H4 (cell line): ENCODE measurements at places on chromosomes 1 and 21. TPM values are rescaled to one million over a fixed set of nuclear protein-coding genes. Genes with fewer than 3 reads are reported as not detected.
A peak's percentile ranks its signal among the peaks of the same experiment; 100 is the strongest.

Gene LDLRAD2
- not detected in 2 replicates for total RNA-seq

- no peak for DNase-seq
Observed at GRCh38 chr1:202038688-202039346, 28.4 kb downstream of the ELF3 start.

GRCh38 chr1:103788377-103788776 is 38.7 kb downstream of the AMY1C start:
- peak; percentile 8 for DNase-seq

Gene SLC35F3
- total RNA-seq, result not detected in 2 replicates

GRCh38 chr1:11248169-11248568 is 14.2 kb downstream of the MTOR start:
- no peak for DNase-seq

- no peak for DNase-seq
Observed at GRCh38 chr1:205666372-205667166, 13.7 kb downstream of the SLC45A3 start.

GRCh38 chr21:44498280-44499210 is 41.5 kb downstream of the KRTAP10-1 start:
- DNase-seq, result no peak

DNA sequence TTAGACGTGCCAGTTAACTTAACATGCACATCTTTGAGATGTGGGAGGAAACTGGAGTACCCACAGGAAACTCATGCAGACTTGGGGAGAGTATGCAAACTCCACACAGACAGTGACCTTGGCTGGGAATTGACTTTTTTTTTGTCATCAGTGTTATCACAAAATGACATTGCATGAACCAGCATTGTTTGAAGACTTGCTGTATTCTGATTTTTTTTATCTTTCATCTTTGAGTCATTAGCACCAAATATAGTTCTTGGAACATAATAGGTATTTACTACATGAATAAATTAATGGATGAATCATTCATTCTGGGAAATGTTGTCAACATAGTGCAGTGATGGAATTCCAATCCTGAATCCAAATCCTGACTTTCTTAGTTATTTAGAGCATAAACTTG is 77.0 kb downstream of the ATF6 start:
- DNase-seq, result no peak

DNA sequence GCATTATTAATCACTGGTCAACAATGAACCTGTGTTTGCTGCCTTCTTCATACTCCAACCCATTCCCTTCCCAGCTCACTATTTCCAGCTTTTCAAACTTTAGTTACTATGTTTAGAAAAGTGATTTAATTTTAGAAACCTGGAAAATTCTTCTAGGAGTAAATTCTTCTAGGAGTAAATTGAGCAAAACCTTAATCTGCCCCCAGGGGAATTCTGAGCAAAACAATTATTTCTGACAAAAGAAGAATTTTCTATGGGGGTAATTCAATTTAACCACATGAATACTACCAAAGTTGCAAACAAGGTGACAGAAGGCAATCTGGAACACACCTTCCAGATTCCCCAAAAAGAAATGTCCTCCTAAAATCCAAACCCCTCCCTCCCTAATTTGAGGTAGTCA is 1.8 kb downstream of the LUZP1 start:
- DNase-seq, result no peak

DNA sequence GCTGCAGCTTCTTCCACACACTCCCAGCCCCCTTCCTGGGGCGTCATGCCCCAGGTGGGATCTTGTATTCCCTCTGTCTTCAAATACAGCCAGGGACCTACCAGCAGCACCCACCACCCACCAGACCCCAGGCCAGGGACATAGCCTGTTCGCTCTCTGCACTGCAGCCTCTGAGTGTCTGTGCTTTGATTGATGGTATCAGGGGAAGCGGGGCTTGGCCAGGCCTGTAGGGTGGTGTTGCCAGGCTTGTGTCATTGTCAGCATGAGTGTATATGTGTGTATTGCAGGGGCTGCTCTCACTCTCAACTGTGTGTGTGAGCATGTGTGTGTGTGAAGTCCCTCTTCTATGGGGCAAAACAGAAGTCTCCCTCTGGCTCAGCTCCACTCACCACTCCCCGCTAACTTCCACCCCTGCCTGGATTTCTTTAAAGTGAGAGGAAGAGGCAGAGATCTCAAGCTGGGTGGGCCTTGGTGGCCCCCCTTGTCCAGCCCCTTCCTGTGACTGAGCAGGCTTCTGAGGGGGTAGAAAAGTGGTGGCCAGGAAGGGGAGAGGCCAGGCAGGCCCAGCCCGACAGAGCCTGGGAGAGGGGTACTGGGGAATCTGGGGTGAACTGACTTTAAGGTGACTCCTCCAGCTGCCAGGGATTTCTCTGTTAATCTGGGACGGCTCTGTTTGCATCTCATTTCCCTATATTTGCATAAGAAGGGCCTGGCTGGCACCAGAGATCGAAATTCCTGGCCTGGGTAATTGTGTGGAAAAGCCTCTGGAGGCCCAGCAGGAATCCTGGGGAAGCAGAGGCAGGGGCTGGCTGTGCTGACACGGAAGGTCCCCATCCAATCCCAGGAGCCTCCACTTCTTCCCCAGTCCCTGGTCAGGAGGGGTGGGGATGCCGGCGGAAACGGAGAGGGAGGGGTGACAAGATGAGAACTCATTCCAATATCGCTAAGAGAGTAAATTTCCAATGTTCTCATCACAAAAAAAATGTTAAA is 18.6 kb upstream of the ADGRB2 start:
- DNase-seq, result no peak

- DNase-seq, result no peak
Observed at GRCh38 chr21:44294391-44295162, 5.3 kb upstream of the PFKL start.

GRCh38 chr1:96525657-96526557 is 195.7 kb upstream of the PTBP2 start:
- no peak for DNase-seq

DNA sequence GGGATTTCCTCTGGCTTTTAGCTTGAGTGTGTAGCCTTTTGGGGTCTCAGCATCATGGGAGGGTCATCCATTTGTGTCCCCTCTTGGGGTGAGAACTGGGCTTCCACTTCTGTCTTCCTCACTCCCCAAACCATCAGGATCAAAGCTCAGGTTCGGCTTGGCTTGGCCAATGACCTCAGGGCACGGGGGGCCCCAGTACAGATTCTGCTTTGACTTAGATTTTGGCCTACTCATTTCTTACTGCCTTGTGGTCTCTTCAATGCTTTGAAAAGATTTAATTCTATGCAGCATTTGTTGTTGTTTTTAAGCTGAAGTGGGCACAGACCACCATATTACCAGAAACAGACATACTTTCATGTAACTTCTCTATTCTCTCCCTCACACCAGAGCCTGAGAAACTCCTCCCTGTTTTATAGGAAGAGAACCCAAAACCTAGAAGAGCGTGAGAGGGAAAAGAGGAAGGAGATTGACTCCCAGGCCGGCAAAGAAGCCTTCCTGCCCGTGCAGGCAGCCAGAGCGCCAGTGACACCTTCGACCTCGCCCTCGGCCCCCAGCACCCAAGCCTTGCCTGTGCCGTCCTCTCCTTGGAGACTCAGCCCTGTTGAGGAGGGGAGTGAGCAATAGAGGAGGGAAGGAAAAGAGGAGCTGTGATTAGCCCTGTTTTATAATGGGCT is 1.9 kb upstream of the S100A3 start:
- no peak for DNase-seq

DNA sequence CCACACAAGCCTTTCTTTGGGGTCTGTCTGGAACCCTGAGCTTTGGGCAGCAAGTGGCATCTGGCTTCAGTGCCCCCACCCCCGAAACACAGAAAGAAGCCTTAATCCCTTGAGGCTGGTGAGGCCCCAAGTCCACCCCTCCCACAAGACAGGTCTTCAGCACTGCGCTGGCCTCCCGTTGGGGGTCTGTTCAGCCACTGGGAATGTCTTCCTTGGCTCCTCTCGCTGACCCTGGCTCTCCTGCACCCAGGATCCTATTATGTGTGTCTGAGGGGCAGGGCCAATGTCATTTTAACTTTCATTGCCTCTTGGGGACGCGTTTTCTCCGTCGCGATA is 26.9 kb downstream of the ATP8B2 start:
- DNase-seq, result no peak

- DNase-seq, result no peak
Observed at GRCh38 chr1:119766374-119766794, 2.3 kb downstream of the HMGCS2 start.

- no peak for DNase-seq
Observed at GRCh38 chr1:35857830-35858229, 25.2 kb upstream of the AGO1 start.

Gene NBPF19
- 2.4 and 3.0 TPM in 2 replicates for total RNA-seq

GRCh38 chr1:8439015-8439702 is 121.2 kb downstream of the SLC45A1 start:
- DNase-seq, result peak; percentile 35

DNA sequence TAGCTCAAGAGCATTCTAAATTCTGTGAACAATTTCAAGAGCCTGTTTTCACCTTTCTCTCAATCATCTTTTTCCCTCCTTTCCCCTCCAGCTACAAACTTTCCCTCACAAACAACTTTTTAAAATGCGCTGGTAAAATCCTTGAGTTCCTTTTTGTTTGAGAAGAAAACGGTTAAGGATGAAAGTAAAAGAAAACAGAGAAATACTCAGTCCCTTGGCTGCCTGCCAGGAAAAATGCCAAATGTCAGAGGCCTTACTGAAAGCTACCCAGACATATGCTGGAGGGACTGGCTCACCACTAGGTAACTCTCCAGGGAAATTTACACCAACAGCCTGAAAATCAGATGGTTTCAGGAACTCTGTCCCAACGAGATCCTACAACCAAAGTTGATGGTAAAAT is 11.0 kb upstream of the SERBP1 start:
- DNase-seq, result peak; percentile 39

DNA sequence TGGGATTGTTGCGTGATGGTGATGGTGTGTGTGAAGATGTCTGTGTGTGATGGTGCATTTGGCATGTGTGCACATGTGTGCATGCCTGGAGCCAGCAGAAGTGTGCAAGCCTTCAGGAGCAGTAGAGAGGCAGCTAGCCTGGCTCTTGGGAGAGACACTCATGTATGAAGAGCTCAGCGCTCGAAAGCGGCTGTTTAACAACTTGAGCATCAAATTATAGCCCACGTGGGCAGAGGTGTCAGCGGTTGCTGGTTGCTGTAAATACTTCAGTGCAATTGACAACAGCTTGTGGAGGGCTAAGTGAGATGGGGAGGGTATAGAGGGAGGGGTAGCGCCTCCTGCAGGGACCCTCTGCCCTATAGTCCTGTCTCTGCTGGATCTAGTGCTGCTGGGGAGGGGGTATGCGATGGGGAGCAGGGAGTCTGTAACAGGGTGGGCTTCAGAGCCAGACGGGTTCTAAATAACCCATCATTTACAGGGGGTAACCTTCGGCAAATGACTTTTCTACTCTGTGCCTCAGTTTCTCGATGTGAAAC is 21.5 kb downstream of the FOXD2 start:
- DNase-seq, result no peak

DNA sequence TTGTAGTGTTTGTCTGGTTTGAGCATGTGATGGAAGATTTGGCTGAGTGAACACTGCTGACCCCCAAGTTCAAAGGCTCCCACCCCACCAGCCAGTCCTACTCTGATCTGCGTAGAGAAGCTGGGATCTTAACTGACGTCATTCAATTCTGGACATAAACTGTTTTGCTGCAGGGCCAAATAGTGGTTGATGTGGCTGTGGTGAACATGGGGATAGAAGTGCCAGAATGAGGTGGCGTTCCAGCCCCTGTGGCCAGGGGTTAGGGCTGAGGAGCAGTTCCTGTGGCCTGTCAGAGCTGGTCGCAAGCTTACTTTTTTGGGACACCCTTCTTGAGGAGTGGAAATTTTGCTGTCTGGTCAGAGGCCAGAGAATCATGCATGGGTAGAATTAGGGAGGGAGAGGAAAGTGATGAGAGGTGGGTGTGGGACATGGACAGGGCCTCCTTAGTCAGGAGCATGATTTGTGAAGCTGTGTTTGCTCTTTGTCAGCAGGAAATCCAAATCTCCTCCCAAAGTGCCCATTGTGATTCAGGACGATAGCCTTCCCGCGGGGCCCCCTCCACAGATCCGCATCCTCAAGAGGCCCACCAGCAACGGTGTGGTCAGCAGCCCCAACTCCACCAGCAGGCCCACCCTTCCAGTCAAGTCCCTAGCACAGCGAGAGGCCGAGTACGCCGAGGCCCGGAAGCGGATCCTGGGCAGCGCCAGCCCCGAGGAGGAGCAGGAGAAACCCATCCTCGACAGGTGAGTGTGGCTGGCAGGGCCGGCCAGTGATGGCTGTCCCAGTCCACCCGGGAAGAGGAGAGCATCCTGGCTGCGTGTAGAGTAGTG is 25.9 kb downstream of the SZRD1 start:
- DNase-seq, result no peak

DNA sequence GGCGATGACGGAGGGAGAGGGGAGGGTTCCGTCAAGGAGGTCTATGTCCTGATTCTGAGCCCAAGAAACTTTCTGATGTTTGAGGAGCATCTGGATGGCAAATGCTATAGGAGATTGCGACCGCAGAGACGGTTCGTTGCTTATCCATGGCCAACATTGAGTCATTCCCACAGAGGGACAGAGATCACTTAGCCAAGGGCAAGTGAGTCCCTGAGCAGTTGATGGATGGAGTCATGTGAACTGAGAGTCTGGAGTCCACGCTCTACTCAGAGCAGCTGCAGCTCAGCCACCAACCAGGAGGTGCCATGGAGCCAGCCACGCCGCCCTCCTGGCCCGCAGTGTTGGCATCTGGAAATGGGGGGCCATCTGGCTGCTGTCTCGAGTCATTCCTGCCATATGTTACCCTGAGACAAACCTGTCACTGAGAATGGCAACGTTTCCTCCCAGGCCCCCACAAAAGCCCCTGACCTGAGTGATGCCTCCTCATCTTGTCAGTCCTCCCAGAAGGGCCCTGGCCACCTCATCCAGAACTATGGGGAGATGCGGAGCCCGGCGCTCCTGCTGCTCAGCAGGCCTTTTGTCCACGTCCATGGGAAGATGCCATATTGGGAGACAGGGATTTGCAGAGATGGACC is 58.6 kb downstream of the ATP5PO start:
- DNase-seq, result no peak

- no peak for DNase-seq
Observed at GRCh38 chr1:235632506-235633401, 16.8 kb downstream of the GNG4 start.

Gene TAS1R1
- not detected in 2 replicates for total RNA-seq

GRCh38 chr1:226107471-226108460 is 45.2 kb downstream of the H3-3A start:
- DNase-seq, result no peak

Gene PTGS2
- total RNA-seq, result 17.0 and 22.1 TPM in 2 replicates

Gene SLFNL1
- total RNA-seq, result not detected in 2 replicates

DNA sequence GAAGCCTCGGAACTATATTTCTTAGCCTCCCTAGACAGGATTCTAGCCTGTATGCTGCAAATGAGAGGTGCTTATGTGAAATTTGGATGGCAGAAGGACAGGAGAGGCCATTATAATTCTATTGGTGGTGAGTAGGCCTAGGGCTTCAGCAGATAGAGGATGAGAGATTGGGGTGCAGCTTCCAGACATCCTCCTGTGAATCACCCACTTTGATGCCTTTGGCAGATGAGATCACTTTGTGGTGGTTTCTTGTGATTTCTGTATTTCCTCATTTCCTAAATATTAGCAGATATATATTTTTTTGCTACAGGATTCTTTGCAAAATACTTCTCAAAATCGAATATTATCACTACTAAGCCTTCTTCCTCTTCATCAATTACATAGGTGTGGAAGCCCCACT is 37.3 kb downstream of the MFSD2A start:
- no peak for DNase-seq

GRCh38 chr1:154945160-154945961 is 8.8 kb upstream of the PMVK start:
- no peak for DNase-seq
